ENCODE measurements at places on chromosomes 5 and 9.

DNA sequence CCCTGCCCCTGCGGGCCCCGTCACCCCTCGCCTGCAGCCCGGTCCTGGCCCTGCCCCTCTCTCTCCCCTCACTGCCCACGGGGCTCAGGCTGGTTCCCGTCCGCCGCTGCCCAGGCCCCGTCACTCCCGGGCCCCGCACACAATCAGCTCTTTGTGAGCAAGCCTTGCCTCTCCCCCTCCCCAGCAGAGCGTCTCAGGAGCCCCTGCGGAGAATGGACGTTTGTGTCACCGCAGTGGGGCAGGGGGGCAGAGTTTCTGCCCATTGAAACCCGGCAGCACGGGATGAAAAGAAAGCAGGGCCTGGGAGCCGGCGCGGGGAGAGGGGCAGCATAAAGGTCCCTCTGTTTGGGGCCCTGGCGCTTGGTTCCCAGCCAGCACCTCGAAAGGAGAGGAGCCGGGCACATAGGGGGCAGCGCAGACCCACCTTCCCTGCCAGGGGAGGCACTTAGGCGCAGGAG is 13.5 kb upstream of the NUP214 start:
- DNase-seq = no peak

DNA sequence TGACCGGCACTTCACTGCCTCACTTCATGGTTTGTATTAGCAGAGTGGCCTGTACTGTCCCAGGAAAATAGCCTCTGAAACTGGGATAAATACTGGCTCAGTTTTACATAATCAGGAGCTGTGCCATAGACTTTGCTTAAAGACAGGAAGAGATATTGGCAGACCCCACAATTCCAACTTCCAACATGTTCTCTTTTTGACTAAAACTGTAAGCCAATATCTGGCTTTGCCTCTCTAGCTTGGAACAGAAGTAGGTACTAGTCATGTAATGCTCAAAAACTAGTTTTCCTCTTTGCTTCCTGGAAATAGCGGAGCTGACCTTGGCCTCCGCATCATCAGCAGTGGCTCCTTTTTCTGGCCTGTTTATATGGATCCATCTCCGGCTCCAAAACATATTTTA is 276.9 kb downstream of the CDH9 start:
- DNase-seq = no peak

- peak; percentile 15 for DNase-seq
These were observed 294.8 kb downstream of the KCTD16 start for GRCh38 chr5:144465441-144465840.

GRCh38 chr9:33628865-33629410 is 104.9 kb downstream of the ANKRD18B start:
- no peak for DNase-seq

GRCh38 chr9:113471566-113471965 is 8.0 kb downstream of the RGS3 start:
- no peak for DNase-seq

- DNase-seq = no peak
These were observed 68.9 kb upstream of the STXBP1 start for GRCh38 chr9:127543221-127543620.

DNA sequence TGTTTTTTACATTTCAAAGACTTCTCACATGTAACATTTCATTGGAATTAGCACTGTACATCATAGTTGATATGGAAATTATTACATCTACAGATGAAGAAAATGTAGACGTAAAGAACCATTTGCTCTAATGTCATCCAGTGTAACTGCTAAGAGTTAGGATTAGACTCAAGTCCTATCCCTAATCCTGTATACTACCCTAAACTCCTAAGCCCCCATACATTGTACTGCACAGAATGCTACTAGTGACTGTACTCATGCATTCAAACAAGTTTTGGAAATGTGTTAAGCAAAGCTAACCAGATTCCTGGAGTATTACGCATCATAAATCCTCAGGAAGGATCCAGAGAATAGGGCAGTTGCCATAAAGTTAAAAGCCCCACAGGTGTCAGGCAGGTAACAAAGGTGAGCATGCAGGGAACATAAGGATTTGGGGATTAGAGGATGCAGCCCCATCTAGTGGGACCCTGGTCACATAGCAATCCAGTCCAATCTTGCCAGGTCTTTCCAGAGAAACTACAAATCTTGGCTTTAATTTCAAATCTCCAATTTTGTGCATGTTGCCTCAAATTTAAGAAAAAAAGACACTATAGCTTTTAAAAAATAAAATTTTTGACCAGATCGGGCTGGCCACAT is 32.0 kb downstream of the HAVCR1 start:
- DNase-seq = no peak

- DNase-seq = no peak
These were observed 3.4 kb upstream of the IRX4 start for GRCh38 chr5:1885868-1886845.

DNA sequence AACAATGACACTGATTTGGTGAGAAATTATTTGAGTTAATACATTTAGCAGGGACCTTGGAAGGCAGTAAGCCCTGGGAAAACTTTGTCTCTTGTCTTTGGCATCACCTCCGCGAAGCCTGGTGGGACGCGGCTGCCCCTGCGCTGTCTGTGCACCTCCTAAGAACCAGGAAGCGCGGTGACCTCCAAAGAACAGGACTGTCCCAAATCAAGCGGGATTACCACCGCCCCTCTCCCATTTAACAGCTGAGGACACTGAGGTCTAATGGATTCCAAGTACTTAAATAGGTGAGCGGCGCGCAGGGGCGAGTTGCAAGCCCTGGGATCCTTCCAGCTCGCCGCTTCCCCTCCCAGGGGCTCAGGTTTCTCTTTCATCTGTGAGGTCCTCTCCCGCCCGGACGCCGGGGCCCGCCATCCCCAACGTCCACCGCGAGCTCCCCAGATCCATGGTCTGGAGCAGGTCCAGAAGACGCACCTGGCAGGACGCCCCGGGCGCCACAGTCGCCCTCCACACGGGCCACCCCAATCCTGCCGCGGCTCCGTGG is 432 bp downstream of the STARD4 start:
- peak; percentile 23 for DNase-seq

GRCh38 chr5:34599471-34600117 is 56.5 kb upstream of the RAI14 start:
- no peak for DNase-seq

- peak; percentile 53 for DNase-seq
These were observed 262.8 kb downstream of the NR3C1 start for GRCh38 chr5:143140492-143141203.

DNA sequence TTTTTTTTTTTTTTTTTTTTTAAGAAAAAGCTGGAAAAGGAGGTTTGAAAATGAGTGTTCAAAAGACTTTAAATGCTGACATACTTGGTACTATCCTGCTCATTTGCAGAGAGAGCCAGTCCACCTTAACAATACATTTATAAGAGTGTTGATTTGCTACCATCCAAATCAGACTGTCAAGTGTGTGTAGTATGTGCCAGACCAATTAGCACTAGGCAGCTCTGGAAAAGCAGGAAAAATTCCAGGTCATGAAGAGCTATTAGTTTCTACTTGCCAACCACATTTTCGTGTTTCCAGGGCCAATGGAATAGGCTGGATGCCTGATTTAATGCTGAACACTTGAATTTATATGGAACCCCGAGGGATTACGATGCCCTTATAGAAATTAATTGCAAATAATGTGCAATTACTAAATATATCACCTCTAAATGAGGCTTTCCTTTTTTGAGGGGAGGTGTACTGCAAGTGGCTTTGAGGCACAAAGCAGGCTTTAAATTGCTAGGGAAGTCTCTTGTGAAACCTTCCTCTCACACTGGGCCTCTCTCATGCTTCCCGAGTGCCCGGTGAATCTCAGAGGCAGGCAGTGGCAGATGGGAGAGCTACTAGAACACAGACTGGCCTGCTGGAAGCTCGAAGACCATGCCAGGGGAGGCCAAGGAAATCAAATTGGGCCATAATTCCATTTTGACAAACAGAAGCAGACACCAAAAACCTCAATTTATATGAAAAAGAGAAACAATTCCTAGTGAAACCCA is 178.7 kb downstream of the PPP2R2B start:
- DNase-seq = peak; percentile 63

DNA sequence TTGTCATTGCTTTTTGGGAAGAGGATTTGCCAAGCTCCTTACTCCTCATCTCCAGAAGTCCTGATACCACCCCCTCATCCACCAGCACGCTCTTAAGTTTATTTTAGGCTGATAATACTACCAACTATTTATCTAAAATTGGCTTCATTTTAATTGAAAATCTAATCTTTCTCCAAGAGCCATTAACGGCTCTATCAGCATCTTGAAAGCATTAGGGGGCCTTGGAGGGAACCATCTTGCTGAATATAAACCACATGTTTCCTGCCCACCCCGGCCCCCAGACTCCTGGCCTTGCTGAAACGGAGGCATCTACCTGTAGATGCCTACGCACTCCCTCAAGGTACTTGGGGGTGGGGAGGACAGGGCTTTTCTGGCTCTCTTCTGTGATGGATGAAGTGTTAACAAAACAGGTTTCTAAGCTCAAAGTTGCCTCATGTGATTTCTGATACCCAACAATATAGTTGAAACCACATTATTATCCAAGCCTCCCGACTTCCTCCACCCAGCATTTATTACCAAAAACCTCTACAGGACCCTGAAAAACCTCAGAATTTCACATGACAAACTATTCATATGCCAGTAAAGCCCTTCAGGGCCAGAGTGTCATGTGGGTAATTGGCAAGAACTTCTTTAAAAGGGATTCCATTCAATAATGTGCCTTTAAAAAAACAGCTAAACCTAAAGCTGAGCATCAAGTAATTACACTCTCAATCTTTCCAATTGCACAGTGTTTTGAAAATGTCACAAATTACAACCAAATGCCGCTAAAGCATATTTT is 96.7 kb downstream of the SAXO1 start:
- DNase-seq = no peak

DNA sequence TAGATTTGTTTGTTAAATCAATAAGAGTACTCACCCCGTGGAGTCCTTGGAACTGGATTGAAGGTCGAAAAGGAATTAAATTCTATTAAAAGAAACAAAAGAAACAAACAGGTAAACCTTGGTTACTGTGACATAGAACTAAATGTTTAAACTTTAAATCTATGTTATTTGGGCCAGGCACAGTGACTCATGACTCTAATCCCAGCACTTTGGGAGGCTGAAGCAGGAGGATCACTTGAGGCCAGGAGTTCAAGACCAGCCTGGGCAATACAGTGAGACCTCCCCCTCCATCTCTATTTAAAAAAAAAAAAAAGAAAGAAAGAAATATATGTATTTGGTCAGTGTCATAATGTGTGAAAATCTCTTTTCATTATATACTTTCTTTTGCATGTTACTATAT is 18.7 kb downstream of the ELL2 start:
- DNase-seq = no peak

DNA sequence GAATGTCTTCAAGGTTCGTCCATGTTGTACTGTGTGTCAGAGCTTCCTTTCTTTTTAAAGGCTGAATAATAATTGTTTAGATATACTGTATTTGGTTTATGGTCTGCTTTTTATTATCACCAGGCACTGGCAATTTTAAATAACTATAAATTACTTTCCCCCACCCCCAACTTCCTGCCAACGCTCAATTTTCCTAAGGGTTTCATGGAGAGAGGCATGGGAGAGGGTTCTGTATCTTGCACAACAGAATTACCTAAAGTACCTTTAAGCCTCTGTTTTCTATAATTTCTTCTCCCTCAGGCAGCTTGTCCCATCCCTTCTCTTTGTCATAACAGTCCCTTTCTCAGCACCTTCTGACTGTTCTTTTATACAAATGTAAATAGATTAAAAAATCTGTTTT is 10.4 kb downstream of the PSAT1 start:
- DNase-seq = no peak

DNA sequence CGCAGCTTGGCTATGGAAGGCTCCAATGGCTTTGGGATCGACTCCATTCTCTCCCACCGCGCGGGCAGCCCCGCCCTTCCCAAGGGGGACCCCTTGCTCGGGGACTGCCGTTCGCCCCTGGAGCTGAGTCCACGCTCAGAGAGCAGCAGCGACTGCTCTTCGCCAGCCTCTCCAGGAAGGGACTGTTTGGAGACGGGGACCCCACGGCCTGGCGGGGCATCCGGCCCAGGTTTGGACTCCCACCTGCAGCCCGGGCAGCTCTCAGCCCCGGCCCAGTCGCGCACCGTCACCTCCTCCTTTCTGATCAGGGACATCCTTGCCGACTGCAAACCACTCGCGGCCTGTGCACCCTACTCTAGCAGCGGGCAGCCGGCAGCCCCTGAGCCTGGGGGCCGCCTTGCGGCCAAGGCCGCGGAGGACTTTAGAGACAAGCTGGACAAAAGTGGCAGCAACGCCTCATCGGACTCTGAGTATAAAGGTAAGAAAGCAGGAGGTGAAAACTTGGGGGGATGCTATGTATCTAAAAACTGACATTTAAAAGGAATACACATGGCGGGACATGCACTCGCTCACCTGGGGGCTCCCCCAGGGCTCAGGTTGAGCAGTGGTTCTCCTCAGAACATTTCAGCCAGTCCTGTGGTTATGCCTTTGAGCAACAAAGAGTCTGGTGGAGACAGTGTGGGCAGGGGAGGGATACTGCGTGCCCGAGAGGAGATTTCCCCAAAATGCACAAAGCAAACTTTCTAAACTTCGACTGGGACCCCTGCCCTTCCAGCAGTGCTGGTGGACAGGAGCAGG is 579 bp downstream of the BARHL1 start:
- no peak for DNase-seq

DNA sequence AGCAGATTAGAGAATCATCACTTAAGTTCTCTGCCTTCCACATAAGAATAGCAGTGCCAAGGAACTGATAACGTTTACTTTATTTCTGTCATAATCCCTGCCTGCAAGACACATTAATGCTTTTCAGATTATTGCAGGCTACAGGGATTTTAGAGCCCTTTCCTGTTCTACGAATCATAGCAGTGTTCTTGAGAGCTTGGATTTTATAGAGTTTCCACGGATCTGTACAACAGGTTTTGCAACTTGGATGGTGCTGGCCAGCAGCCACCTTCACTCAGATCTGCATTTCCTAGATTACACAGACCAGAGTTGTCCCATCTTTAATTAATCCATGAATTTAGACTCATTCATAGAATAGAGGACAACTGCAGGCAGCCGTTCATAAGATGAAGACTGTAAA is 38.1 kb downstream of the SLC12A2 start:
- no peak for DNase-seq

DNA sequence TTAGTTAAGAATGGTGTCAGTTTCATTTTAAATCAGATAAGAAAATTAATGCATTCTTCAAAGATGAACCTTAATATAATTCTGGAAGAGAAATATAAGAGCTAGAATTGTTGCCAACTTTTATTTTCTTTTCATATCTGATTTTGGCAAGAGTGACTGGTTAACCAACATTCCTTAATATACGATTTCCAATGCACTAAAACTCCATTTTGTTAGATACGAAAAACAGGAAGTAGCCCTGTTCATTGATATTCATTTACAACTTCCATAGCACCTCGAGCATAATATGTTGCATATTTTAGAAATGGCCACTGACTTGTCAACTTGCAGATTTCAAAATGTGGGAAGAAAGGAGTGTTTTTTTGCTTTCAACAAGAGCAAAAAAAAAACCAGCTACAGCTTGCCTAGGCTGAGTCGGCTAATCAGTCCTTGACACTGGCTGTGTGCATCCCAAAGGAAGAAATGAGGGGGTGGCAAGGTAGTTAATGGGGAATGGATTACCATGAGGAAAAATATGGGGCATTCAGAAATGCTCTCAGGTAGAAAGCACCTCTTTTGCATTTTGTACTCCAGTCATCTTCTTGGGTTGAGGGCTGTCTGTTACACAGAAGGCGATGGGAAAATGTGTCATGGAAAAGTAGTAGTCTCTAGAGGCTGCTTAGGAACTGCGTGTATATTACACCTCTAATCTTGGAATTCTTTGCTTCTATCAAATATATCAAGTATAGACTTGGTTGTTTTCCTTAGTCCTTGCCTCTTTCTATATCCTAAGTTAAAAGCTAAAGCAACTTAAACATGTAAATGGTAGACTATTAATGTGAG is 3.9 kb downstream of the MAP3K1 start:
- DNase-seq = no peak

Measured in NCI-H1092 (cell line).